Activated naive CD4-positive, alpha-beta T cell treated with anti-CD3 and anti-CD28 coated beads, Interleukin-2, amount 50 U/mL, for 72 hours (primary cell): ENCODE measurements at places on chromosomes 3 and 15. TPM values are rescaled to one million over a fixed set of nuclear protein-coding genes. Genes with fewer than 3 reads are reported as not detected.

CSPG5 gene
- 1.2 TPM for total RNA-seq

ERICH6 gene
- not detected for total RNA-seq

GOLGA6L4 gene
- 1.7 TPM for total RNA-seq

SPATA12 gene
- total RNA-seq = not detected

GOLGA6L10 gene
- 0.57 TPM for total RNA-seq

CASR gene
- not detected for total RNA-seq

MESP1 gene
- total RNA-seq = 6.2 TPM

SIDT1 gene
- total RNA-seq = 12.1 TPM

RASGRF1 gene
- not detected for total RNA-seq

KLHL40 gene
- not detected for total RNA-seq

DNA sequence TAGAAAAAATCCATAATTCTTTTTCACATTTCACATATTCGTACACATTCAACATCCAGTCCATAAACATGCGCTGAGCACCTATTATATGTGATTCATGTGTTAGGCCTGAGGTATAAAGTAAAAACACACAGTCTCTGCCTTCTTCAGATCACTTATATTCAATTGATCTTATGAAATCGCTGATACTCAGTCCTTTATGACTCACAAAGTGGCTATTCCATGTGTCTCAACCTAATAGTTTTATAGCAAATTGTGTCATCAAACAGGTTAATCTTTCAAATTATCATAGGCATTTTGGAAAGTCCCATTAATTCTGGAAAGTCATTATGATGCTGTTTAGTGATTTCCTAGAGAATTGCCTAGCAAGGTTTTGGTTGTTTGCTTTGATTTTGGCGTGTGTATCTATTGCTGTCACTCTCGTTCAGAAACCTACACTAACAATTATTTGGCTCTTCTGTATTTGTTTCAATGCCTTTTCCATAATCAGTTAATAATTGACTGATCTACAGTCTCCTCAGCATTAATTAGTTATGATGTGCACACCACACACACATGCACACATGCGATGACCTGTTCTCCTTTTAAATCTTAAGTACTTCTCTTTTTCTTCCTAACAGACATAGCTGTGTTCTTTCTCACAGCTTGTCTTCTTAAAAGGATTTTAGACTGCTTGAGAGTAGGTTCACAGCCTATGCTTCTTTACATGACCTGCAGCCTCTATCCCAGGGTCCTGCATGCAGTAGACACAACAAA lies 353.1 kb downstream of the MECOM start:
- DNase-seq = no peak

- peak; percentile 79 for DNase-seq
Measured at GRCh38 chr3:20039765-20040547, at the start of gene KAT2B. TSS of gene KAT2B (plus strand) at chr3:20040446. CDS start at chr3:20040478, 32 bp downstream.

GRCh38 chr15:58292751-58293175 lies 139.0 kb upstream of the LIPC start:
- no peak for DNase-seq

GRCh38 chr15:84832448-84833040 lies 15.4 kb downstream of the ALPK3 start:
- no peak for DNase-seq

- no peak for DNase-seq
Measured at GRCh38 chr15:52419494-52419893, 109.2 kb downstream of the MYO5A start.

GRCh38 chr3:24763393-24763792 lies 268.7 kb upstream of the THRB start:
- DNase-seq = no peak

- no peak for DNase-seq
Measured at GRCh38 chr3:142866841-142867631, 21.8 kb downstream of the PCOLCE2 start.

DNA sequence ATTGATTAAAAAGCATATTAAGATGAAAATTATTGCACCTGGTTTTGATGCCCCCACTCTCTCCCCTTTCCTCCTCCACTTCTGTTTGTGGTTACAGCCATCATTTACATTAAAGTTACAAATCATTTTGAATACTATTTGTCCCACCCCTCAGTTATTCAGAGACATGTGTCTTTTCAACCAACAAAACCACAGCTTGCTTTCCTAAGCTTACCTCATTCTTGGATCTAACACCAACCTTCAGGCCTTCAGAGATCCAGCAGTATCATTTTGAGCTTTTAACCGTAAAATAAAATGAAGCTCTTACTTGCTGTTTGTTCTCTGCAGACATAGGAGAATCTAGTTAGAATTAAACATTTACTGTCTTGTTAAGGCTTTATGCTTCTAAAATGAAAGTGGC lies 4.7 kb downstream of the PXYLP1 start:
- DNase-seq = no peak

DNA sequence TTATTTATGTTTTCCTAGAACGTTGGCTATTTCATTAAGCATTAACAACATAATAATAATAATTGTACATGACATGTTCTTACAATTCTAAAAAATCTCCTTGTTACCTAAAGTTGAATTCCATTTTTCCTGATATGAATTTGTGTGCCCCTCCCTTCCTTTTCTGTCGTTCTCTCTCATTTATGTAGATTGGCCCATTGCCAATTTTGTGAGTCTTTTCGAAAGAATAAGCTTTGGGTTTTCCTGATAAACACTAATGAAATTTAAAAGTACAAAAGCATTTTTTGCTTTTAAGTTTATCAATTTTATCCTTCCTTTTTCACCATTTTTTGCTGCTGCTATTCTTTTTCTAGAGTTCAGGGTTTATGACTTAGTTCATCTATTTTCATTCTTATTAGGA lies 44.9 kb downstream of the PRR23E start:
- DNase-seq = no peak

GRCh38 chr3:172096881-172097420 lies 57.6 kb downstream of the FNDC3B start:
- DNase-seq = no peak

GRCh38 chr3:113626503-113627371 lies 69.7 kb downstream of the USF3 start:
- no peak for DNase-seq

DNA sequence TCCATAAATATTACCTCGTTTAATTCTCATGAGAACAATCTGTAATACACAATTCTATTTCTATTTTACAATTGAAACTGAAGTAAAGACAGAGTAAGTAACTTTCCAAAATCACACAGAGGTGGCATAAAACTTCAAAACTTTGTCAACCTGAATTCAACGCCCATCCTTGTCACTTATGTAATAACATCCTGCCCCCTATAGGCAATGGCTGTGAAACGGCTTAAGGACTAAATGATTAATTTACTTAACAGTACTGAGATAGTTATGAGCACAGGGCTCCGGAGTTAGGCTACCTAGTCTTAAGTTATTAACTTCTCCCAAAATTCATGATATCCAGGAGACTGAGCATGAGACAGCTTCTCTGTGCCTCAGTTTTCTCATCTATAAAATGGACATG lies 293.1 kb upstream of the CHRM5 start:
- no peak for DNase-seq
